Activated naive CD4-positive, alpha-beta T cell treated with anti-CD3 and anti-CD28 coated beads, Interleukin-2, amount 10 ng/mL, durations not matched to agents 5 hours and 36 hours (primary cell): ENCODE measurements at places on chromosomes 7 and 10. TPM values are rescaled to one million over a fixed set of nuclear protein-coding genes. Genes with fewer than 3 reads are reported as not detected.

The LOXL4 gene
- total RNA-seq, result not detected

The SLC18A3 gene
- not detected for total RNA-seq

The CNTNAP2 gene
- not detected for total RNA-seq

The CDC14C gene
- not detected for total RNA-seq

The TSPAN15 gene
- total RNA-seq, result 10.5 TPM

The TEX47 gene
- not detected for total RNA-seq

The CPXM2 gene
- not detected for total RNA-seq
